ENCODE measurements at places on chromosomes 2 and 18. TPM values are rescaled to one million over a fixed set of nuclear protein-coding genes. Genes with fewer than 3 reads are reported as not detected.

- no peak for DNase-seq
These were observed 364.7 kb downstream of the GPD2 start for GRCh38 chr2:156800781-156801361.

DNA sequence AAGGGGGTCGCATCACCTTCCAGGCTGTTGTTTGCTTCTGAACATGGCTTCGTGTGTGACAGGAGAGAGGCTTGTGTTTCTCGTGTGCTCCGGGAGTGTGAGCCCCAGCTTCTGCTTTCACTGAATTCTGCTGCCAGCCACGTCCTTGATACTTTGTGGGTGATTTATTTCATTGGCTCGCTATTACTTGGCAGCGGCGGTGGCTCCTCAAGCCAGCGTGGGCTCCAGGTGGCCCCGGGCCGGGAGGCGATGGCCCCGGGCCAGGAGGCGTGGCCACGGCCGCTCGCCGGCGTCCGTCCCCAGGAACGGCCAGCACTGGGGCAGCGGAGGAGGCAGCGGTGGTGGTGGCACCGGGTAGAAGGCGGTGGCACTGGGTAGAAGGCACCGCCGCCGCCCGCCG, 63.1 kb downstream of the NAPG start:
- DNase-seq = peak; percentile 45

DNA sequence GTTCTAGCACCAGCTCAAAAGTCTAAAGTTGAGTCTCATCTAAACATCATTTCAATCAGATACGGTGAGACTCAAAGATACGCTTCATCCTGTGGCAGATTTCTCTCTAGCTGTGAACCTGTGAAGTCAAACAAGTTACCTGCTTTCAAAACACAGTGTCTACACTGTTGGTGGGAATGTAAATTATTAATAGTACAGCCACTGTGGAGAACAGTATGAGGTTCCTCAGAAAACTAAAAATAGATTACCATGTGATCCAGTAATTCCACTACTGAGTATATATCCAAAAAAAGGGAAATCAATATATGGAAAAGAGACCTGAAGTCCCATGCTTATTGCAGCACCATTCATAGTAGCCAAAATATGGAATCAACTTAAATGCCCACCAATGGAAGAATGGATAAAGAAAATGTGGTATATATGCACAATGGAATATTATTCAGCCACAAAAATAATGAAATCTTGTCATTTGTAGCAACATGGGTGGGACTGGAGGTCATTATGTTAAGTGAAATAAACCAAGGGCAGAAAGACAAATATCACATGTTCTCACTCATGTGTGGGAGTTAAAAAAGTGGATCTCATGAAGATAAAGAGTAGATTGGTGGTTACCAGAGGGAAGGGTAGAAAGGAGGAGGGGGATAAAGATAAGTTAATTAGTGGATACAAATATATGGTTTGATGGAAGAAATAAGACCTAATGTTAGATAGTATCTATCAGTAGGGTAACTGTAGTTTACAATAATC, 11.7 kb downstream of the UBR3 start:
- DNase-seq = no peak

DNA sequence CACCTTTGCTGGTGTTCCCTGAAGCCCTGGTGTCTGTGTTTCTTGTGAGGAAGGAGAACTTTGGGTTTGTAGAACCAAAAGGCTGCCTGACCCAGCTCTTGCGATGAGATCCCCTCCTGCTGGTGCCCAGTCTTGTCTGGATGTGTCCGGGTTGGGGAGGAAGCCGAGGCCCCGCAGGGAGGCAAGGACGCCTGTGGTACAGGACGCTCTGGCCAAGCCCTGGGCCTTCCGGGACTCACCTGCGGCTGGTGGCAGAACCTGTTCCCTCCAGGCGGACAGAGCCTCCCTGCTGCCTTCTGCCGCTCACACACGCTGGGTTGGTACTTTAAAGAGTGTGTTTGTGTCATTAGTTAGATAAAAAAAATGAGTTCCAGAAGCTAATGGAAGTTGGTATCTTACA, 616.2 kb downstream of the GALR1 start:
- no peak for DNase-seq

DNA sequence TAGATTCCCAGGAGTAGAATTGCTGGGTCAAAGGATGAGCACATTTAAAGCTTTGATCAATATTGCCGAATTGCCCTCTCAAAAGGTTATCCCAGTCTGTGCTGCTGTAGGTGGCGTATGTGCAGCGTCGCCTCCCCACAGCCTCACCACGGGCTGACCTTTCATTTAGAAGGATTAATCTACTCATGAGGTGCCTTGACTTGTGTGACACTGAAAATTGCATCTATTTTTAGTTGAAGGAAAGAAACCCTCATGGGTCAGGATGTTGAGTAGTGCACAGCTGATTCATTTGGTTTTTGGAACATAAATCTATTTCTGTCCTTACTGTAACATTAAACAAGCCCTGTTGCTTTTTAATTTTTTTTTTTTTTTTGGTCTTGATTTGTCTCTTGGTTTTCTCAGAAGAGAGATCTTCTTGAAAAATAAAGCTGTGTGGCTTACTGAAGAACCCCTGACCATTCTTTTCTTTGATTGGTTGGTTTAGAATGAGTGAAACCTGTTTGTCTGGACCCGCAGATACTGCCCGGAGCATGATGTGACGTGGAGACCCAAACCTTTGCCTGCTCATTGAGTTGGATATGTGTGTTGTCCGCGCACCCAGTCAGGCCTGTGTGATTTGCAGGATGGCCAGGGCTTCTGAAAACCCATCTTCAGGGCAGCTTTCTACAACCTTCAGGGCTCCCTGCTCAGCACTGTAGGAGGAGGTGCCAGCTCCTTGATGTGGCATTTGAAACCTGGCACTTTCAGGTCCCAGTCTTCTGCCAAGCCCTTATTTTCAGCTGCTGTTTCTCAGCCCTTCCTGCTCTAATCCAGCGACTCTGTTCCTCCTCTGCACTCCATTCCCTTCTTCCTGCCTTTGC, 61.0 kb downstream of the LPIN1 start:
- DNase-seq = no peak

DNA sequence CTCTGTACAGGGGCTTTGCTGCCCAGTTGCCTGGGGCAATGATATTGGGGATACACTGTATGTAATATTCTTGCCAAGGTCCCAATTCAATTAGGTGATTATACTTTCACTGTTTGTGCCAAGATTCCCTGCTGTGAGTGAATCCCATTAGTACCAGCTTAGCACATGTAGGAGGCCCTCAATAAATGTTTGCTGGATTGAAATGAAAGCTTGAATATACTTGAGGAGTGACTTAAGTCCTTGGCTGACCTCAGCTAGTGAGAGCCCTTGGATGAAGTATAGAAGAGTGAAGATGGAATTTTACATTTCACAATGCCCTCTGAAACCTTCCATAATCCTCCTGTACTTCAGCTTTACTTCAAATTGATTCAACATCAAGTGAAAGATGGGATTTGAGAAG, 102.9 kb downstream of the GATA6 start:
- DNase-seq = no peak

DNA sequence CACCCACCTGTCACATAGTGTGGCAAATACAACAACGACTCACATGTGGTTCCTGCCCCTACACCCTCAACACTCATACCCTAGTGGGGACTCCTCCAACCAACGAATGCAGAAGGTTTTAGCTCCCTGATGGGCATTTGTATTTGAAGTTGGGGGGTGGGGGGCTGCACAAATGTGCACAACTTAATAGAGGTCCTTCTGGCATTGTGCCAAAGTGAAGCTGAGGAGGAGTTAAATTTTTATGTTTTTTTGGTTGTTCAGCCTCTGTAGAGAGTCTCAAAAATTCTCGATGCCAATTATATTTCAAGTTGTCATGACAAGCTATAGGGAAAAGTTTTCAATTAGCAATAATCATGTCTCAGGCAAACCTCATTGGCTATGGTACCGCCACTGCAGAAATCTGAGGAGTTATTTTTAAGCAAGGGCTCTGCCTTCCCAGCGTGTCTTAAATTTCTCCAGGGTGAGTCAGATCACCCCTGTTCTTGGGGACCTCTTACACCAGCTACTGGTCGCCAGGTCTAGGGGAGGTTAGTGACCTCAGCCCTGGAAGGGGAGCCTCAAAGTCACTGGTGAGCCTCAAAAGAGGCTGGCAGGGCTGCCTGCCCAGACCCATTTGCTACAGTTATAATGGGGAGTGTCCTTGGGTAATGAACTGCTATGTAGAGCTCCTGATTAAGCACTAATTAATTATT, 102.7 kb upstream of the TAF1B start:
- no peak for DNase-seq

- DNase-seq = peak; percentile 85
These were observed 110.9 kb downstream of the FAM210A start for GRCh38 chr18:13615432-13615861.

DNA sequence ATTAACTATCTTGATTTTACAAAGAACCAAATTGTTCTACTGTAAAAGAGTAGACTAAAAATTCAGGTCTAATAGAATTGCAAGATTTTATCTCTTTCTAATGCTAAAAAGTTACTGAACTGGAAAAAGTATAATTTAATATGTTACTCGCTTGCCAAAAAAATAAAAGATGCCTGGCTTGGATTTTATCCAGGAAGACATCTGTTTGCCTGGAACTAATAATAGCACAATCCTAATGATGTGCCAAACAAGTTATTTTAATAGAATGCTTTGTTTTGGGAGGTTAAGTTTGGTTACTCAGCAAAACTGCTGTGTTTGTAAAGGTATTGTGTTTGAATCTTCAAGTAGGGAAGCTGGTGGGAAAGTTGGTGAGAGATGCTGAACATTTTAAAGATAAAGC, 19.4 kb upstream of the ZSWIM2 start:
- DNase-seq = no peak

- no peak for DNase-seq
These were observed 173.3 kb downstream of the DCDC2C start for GRCh38 chr2:3876685-3877084.

DNA sequence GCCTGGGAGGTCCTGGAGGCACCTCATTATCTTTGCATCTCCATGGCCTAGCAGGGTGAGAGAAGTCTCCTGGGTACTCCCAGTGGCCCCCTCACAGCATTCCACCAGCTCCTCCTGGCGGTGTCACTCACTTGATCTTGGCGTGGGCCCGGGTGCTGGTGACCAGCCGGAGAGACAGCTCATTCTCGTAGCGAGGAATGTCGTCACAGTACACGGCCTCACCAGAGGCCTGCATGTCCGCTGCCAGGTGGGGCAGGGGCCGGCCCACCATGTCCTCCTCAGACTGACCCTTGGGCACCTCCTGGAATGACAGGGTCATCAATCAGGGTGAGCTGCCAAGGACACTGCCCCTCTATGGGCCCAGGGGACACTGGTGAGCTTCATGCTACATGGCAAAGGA, 42.4 kb downstream of the XDH start:
- no peak for DNase-seq

DNA sequence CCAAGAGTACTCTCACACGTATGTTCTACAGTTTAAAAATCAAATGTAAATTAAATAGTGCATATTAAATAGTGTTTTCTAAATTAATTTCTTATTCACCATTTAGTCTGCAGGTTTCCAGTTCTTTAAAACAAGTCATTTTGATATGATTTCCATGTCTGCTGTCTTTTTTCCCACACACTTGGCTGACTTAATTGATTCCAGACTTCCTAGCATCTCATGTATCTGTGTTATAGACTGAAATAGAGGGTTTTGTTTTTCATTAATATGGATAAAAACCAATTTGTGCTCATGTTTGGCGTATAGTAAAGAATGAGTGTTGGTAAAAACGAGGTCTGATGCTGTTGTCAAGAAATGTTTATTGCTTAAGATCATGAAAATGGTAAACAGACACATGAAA, 104.3 kb downstream of the SRBD1 start:
- no peak for DNase-seq

GRCh38 chr18:44309185-44309584, 371.5 kb upstream of the SETBP1 start:
- no peak for DNase-seq

GRCh38 chr18:75200071-75200470, 8.9 kb downstream of the PTGR3 start:
- DNase-seq = no peak

- no peak for DNase-seq
These were observed 78.2 kb downstream of the SNTG2 start for GRCh38 chr2:1028831-1029230.

GRCh38 chr18:32930695-32931301, 158.0 kb upstream of the KLHL14 start:
- DNase-seq = no peak

GRCh38 chr2:235478609-235479008, 15.2 kb upstream of the AGAP1 start:
- DNase-seq = no peak

DNA sequence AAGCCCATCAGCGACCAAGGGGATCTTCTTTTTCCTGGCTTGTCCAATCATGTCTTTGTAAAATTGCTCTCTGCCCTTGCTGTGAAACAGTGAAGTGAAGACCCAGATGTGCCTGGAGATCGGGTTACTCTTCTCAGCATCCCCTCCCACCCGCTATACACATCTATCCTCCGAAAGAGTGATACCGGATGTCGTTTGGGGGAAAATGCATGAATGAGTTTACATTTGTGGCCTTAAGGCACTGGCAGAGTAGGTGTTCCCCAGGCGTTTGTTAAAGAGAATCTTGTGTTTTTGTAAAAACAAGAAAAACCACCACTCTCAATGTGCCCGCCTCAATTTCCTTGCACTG, 528.3 kb downstream of the CMPK2 start:
- DNase-seq = no peak

DNA sequence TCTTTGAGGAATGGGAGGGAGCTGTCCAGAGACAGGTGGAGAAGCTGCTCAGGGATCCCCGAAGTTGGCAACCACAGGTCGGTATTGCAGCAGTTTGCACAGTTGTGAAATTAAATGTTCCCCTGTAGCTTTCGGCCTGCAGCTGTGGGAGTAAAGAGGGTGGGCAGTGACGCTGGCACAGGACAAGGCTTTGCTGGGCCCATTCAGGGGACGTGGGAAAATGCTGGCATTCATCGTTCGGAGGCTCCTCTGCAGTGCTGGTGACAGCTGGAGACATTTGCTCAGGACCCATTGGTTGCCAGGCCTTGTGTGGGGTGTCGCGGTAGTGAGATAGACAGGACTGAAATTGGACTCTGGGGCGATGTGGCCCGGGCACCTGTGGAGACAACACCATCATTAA, 173.7 kb downstream of the MYCN start:
- DNase-seq = no peak

GRCh38 chr18:22558945-22559385, 141.2 kb upstream of the CTAGE1 start:
- DNase-seq = peak; percentile 92

Gene TEKT4
- not detected for total RNA-seq

Gene DES
- total RNA-seq = 1.2 TPM

Gene GALR1
- total RNA-seq = not detected

Gene REG1B
- not detected for total RNA-seq

Gene SLC35F5
- 239 TPM for total RNA-seq

Gene KCNG2
- not detected for total RNA-seq

Gene EML6
- total RNA-seq = 1.1 TPM

Gene UCN
- total RNA-seq = 0.36 TPM

Gene KYNU
- 10.9 TPM for total RNA-seq

Gene ALPI
- not detected for total RNA-seq

Gene WNT6
- total RNA-seq = not detected

Gene RIT2
- total RNA-seq = not detected

Gene SMAD7
- 76.0 TPM for total RNA-seq

Gene VWA3B
- total RNA-seq = 0.59 TPM

Gene AGFG1
- 61.0 TPM for total RNA-seq

Measured in osteoblast (primary cell).